ENCODE measurements at places on chromosomes 3 and 15.

DNA sequence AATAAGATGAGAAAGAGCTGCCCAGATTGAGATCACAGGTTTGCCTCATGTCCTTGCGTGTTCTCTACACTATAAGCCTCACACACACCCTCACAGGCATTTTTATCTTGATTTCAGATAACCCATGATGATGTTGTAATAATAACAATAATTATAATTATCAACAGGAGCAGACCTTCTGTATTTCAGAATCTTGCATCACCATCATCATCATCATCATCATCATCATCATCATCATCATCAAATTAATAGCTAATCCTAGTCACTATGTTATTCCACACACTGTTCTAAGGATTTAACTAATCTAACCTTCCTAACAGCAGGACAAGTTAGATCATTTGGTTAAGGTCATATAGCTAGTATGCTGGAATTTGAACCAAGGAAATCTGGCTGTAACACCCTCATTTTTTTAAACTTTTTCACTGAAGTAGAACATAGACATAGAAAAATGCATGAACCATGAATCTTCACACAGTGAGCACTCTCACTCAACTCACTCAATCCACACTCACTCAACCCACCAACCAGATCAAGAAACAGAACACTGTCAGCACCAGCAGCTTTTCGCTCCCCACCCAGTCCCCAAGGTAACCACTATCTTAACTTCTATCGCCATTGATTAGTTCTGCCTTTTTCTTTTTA is 1.8 kb upstream of the SH2D7 start:
- no peak for DNase-seq

DNA sequence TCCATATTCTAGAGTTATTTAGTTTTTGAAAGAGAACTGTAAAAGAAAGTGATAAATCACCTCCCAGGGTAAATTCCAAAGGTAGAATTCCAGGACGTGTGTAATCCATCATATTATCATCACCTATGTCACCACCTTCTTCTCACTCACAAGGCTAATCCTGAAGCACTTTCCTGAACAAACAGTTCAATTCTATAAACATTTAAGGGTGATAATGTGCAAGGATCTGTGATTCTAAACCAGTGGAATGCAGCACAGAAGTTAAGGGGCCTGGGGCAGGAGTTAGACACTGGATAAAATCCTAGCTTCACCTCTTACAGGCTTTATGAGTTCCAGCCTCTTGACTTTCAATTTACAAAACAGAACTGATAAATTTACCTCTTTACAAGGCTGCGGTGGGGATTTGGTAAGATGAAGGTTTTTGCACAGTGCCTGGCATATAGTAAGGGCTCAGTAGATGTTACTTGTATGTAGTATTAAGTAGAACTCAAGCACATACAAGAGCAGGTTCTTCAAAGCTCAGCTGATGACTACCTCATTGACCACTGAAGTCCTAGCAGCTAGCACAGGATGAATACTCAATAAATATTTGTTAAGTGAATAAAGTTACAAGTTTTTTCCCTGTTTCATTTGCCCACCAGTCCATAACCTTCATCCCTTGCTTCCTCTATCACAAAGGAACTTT is 47.3 kb upstream of the CCDC80 start:
- no peak for DNase-seq

DNA sequence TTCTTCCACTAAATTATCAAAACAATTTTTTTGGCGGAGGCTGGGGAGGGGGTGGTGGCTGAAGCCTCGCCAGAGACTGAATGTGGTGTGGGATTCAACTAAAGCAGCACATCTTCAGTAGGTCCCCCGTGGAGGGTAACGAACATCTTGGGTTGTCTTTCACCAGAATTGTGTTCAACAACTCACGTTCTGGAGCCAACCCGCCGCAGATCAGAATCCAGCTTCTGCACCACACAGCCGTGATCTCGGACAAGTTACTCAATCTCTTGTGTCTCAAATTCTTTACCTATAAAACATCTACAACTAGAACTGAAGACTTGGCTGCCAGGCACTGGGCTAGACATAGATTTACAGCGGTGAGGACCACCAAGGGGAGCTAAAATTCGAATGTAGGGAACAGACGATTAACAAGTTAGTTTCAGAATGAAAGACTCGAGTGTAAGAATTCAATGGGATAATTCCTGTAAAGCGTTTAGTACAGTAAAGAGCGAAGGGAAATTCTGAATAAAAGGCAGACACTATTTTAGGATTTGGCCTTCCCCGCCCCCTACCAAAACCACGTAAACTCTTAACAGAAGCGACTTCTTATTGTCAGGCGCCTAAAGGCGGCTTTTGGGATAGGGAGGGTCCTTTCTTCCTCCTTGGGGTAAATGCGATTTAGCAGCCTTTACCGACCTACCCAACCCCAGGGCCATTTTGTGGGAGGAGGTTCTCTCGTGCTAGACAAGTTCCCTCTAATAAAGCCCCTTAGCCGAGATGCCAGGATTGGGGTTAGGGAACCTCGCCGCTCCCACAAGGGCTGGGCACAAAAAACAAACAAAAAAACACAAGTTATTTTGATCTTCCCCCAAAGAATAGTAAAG is 697 bp upstream of the RAB5A start:
- DNase-seq, result peak; percentile 8

- no peak for DNase-seq
These were observed 30.8 kb downstream of the NRROS start for GRCh38 chr3:196670339-196670738.

- DNase-seq, result no peak
These were observed 766.5 kb upstream of the CFAP20DC start for GRCh38 chr3:59816312-59816711.

GRCh38 chr3:67648701-67649100 is 5.7 kb downstream of the SUCLG2 start:
- no peak for DNase-seq

GRCh38 chr3:95758707-95759106 is 1055.7 kb upstream of the EPHA6 start:
- no peak for DNase-seq

- DNase-seq, result no peak
These were observed 680.6 kb downstream of the EPHA3 start for GRCh38 chr3:89787979-89788378.

GRCh38 chr3:142852009-142852408 is 36.9 kb downstream of the PCOLCE2 start:
- DNase-seq, result no peak

GRCh38 chr3:153045150-153045549 is 116.9 kb upstream of the RAP2B start:
- no peak for DNase-seq

- DNase-seq, result no peak
These were observed 44.6 kb upstream of the RASGRP1 start for GRCh38 chr15:38609097-38609738.

- DNase-seq, result no peak
These were observed 45.4 kb upstream of the TRAK1 start for GRCh38 chr3:42045708-42046243.

DNA sequence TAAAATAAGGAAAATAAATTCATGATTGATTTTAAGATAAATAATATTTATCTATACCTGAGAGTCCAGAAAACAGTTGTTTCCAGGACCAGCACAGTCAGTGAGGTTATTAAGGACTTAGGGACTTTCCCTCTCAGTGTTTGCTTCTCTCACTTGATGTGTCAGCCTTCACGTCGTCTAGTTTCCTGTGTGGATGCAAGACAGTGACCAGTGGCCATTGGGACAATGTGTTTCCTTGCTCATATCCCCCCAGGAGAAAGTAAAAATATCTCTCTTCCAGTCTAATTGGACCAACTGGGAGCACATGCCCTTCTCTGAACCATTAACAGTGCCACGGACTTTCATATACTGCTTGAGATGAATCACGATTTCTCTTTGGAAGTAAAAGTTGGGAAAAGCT is 157.8 kb upstream of the CTNNB1 start:
- no peak for DNase-seq

DNA sequence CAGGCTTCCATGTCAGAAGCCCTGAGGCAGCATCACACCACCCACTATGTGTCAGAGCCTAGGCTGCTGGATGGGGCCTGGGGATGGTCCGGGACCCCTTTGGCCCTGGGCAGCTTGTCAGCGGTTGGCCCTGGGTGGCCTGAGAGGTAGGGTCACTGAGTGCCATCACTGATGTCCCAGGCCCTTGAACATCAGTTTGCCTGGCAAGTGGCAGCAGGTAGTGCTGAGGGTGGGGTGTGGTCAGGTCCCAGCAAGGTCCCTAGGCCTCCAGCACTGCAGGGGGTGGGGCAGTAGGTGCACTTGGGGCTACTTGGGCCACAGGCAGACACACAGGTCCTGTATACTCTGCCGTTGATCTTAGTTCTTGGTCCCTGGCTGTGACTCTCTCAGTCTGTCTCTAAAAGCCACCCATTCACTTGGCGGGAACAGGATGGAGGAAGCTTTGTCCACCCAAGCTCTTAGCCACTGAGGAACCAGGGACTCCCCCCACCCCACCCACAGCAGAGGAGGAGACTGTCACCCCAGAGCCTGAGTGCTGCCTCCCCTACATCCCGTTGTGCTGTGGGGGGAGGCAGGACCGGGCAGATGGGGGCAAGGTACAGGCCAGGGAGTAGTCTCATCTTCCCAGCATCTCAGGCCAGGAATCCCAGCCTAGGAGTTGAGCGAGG is 5.8 kb downstream of the GNAI2 start:
- DNase-seq, result no peak

DNA sequence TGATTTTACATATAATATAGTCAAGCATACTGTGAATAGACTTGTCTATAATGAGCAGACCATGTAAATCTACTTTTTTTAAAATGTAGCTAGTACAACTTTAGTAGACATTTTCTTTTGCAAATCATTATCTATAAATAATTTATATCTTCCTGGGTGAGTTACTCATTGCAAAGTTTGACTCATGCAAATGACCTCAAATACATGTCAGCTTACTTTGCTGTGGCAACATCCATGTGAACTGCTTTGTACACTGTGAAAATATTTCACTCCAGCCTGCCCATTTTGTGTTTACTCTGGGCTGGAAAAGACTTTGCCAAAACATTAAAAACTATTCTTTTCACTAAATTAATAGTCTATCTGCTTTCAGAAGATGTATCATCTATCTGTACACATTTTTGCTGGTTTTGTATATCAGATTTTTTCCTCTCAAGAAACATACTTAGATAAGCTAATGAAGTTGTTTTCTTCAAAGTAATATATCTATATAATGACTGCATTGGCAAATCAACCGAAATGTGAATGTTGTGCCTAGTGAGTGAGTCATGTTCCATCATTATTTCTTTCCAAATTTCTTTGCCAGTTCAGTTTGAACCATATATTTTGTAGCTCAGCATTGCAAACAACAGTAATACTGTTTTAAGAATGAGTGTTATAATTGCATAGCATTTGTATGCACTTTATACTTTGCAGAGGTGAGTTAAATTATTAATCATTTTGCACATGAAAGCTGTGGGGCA is 26.5 kb downstream of the IGSF10 start:
- no peak for DNase-seq

- no peak for DNase-seq
These were observed 60.5 kb upstream of the TFRC start for GRCh38 chr3:196142202-196142956.

- no peak for DNase-seq
These were observed 11.4 kb upstream of the PEX5L start for GRCh38 chr3:180048103-180048502.

- no peak for DNase-seq
These were observed 68.5 kb downstream of the WWTR1 start for GRCh38 chr3:149589332-149589731.

DNA sequence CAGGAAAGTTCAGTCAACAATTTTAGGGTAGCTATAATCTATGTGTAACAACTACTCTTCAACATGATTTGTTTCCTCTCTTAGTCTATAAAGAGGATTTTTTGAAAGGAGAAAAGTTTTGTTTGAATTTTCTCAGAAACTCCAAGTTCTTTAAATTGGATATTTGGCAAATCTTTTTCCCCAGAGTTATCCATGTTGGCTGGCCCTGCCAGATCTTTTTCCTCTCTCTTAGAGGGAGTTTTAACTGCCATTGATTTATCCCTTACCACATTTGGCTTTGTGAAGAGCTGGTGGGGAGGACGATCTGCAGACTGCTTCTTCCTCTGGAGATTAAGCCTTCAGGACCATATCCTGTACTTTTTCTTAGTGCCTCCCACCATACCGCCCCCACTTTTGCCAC is 64.9 kb upstream of the ROPN1 start:
- no peak for DNase-seq

- no peak for DNase-seq
These were observed 292.0 kb downstream of the ZIC1 start for GRCh38 chr3:147701195-147701594.

- DNase-seq, result no peak
These were observed 54.6 kb downstream of the MCCC1 start for GRCh38 chr3:183044547-183045229.

DNA sequence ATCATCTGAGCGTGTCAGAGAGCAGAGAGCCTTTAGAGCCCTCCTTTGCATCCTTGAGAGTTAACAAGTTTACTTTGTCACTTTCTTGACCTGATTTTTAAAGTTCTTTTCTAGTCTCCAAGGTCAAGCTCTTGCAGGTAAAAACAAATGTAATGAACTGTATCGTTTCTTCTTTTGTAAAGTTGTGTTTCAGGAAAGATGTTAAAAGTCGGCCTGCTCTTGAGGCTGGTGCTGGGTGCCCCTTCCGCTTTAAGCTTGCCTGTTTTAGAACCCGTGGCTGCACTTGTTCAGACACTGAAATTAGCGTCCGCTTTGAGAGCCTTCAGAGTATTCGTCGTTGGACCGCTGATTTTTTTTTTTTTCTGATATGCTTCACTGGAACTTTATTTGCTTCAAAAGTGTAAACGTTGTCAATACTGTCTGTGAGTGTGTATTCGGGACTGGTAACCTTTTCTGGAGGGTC is 52.6 kb upstream of the ULK4 start:
- peak; percentile 22 for DNase-seq

GRCh38 chr15:57777003-57777402 is 70.5 kb downstream of the POLR2M start:
- no peak for DNase-seq

GRCh38 chr3:86793786-86794185 is 197.2 kb downstream of the VGLL3 start:
- no peak for DNase-seq

- no peak for DNase-seq
These were observed 414.5 kb upstream of the MDFIC2 start for GRCh38 chr3:70726961-70727360.

- peak; percentile 93 for DNase-seq
These were observed at the start of gene GOLGA8A for GRCh38 chr15:34437687-34438086. Gene GOLGA8A, minus strand, starts transcription at chr15:34437808. Its CDS starts 48,117 bp downstream, at chr15:34389691.

GRCh38 chr15:39173426-39173825 is 407.5 kb upstream of the THBS1 start:
- no peak for DNase-seq

DNA sequence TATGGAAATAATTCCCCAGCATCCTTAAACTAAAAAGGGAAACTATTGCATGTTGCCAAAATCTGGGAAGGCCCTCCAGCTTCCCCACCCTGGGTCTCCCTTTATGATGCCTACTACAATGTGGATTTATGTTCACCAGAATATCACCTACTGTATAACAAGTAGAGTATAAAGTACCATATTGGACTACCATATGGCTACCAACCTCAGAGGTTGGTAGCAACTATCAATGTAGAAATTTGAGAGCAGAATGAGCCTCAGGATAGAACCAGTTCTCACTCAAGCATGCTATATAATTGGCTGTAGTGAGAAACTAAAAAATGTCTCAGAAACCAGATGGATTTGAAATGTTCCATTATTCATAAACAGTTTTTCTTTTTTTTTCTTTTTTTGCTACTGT is 918.4 kb downstream of the MCTP2 start:
- no peak for DNase-seq
